ENCODE measurements at places on chromosomes 12 and 14.

DNA sequence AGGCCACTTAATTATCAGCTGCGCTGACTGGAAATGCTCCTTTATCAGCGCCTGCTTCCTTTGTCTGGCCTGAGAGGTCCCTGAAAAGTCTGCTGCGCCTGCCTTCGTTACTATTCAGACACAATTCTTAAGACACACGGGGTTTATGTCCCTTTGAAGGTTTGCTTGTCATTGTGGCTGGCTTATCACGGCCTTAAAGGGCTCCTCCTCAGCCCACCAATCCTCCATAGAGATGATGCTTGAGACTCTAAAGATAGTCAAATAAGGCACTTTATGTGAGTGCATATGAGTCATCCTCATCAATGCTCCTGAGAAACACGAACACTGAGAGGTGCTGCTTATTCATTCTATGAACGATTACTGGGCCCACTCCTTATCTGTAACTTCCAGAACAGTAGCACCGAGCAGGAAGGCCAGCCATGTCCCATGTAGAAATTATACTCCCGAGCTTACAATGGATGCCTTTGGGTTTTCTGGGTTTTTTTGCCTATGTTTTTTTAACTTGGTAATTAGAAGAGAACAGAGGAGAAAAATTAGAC lies 1268.2 kb upstream of the TMEM132C start:
- no peak for DNase-seq

- no peak for DNase-seq
Observed at GRCh38 chr14:61258985-61259384, 22.2 kb downstream of the TMEM30B start.

DNA sequence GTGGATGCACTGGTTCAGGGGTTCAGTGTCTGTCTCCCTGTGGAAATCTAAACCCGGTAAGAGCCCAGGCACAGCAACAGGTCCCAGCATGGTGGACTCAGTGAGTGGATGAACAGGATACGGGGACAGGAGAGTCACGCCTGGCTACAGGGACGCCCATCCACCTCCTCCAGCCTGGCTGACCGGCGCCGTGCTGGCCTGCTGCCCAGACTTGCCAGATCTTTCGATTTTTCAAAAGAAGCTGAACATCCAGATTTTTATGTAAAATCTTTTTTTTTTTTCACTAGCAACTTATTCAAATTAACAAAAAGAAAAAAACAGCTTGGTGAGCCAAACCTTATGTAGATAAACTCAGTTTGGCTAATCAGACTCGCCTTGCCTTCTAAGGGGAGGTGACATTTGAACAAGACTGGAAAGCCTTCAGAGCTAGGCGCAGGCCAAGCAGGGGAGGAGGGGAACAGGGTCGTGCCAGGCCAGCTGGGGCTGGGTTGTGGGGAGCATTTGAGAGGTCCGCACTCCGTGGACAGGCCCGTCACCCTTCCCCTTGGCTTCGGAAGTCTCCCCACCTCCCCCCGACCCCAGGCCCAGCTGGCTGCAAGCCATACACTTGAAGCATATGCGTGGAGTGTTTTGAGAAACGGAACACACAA lies 87.8 kb upstream of the NCOR2 start:
- DNase-seq = no peak

DNA sequence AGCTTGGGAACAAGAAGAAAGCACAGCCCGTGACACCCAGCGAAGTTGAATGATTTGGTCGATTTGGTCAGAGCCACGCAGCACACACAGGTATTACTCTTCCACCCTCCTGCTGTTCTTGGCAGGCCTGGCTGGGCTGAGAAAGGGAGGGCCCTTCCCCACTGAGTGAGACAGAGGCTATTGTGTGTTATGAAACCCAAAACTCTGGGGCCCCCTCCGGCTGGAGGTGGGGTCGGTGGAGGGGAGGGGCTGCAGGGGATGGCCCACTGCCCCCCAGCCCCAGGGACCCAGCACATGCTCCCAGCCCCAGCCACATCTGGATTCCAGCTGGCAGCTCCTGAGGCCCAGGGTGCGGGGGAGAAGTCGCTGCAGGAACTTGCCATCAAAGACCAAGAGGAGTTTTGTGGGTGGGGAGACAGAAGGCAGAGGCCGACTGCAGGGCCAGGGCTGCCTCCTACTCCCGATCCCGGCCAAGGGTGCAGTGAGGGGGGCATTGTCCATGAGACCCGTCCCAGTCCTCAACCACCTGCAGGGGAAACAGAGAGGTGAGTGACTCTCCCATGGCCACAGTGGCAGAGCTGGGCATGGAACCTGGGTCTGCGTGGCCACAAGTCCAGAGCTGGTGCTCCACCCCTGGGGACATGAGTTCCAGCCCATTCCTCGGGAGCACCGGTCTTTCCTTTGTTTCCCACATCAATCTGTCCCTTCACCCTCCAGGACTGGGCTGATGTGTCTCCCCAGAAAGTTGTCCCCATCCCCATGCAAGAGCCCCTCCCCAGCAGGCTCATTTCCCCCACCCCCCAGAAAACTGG lies 8.7 kb downstream of the TMEM119 start:
- DNase-seq = no peak

DNA sequence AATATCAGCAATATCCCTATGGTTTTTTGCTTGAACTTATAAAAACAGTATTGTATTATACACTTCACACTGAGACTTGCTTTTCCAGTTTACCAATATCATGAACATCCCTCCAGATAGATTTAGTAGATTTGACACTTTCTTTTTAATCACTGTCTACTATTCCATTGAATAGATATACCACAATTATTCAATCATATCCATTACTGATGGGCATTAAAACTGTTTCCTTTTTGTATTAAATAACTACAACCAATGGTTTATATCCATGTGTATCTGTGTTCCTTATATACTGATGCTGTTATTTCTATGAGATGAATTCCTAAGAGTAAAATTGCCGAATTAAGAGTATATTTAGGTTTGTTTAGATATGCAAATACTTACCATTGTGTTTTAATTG lies 13.0 kb upstream of the DHRS7 start:
- no peak for DNase-seq

- no peak for DNase-seq
Observed at GRCh38 chr12:104455578-104456416, 951 bp upstream of the CHST11 start.

- no peak for DNase-seq
Observed at GRCh38 chr12:25590011-25590721, 37.1 kb upstream of the LMNTD1 start.

- no peak for DNase-seq
Observed at GRCh38 chr14:31326111-31326510, 94.2 kb downstream of the HEATR5A start.

DNA sequence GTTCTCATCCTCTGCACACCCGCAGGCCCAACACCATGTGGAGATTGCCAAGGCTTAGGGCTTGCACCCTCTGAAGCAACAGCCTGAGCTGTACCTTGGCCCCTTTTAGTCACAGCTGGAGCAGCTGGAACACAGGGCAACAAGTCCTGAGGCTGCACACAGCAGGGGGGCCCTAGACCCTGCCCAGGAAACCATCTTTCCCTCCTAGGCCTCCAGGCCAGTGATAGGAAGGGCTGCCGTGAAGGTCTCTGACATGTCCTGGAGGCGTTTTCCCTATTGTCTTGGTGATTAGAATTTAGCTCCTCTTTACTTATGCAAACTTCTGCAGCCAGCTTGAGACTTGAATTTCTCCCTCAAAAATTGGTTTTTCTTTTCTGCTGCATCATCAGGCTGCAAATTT lies 373.5 kb upstream of the CLEC14A start:
- no peak for DNase-seq

DNA sequence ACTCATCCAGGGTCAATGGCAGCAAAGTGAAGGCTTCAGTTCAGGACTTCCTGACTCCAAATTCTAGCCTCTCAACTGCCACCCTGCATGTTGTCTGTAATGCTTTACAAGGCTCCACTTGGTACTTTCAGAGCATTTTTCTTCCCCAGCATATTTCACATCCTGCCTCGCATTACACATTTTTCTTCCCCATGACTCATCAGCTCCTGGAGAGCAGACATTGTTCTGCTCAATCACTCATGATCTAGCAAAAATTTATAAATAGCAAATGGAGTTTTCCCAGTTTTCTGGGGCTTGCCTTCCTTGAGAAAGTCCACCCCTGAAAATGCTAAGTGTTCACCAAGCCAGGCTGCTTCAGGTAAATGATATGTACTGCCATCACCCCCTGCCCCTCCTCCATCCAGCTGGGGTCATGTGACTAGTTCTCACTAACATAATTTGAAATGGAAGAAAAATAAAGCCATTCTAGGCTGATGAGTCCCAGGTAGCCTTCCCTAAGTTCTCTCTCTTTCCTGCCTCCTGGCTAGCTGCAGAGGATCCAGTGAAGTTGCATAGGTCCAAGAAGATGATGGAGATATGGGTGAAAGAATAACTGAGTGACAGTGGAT lies 69.4 kb downstream of the ARMH4 start:
- DNase-seq = no peak

DNA sequence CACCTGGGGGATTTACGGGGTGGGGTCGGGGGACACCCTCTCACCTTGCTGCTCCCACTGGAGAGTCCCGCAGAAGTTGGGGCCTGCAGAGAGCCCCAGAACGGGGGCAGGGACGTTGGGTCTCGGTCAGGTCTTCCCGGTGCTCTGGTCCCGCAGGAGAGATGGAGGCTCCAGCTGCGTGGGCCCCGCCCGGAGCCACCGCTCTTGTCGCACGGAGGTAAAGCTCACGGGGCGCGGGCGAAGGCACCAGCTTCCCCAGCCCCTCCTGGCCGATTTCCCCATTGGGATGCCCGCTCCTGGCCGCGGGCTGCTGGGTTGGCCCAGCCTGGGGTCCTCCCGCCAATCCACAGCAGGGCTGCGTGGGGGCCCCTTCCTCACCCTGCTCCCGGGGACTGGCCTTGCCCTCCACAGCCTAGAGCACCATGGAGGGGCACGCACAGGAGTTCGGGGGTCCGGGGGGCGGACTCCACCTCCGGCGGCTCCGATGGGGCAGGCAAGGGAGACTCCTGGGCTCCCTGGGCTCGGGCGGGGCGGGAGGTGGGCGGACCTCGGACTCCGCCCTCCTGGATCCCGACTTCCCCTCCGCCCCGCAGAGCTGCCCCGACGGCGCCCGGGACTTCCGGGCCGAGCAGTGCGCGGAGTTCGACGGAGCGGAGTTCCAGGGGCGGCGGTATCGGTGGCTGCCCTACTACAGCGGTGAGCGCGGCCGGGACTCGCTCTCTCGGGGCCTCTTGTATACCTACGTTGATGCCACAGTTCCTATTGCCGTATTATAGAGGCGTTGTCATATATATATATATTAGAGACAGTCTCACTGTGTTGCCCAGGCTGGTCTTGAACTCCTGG lies 8.4 kb downstream of the PAPLN start:
- no peak for DNase-seq

DNA sequence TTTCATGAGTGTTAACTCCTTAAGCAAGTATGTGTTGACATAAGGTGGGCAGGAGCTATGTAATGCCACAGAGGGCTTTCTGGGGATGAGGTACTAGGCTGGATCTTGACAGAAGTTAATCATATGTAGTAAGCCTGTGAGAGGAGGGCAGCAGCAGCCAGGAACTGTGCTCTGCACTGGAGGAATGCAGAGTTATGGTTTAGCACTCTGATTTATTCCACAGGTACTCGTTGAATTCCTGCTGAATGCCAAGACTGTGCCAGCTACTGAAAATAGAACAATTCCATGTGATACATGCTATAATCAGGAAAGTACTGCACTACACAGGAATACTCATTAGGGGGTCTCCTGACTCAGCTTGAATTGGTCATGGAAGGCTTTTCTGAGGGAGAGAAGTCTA lies 58.7 kb downstream of the SUSD6 start:
- peak; percentile 26 for DNase-seq

- DNase-seq = no peak
Observed at GRCh38 chr12:48712209-48712608, 4.3 kb downstream of the CCNT1 start.

- no peak for DNase-seq
Observed at GRCh38 chr14:99420711-99421110, 59.9 kb downstream of the SETD3 start.

- DNase-seq = no peak
Observed at GRCh38 chr12:69647178-69647577, 36.5 kb upstream of the LRRC10 start.
